Activated CD8-positive, alpha-beta memory T cell treated with anti-CD3 and anti-CD28 coated beads, Interleukin-2, amount 50 U/mL, for 4 hours (primary cell): ENCODE measurements at places on chromosomes 2 and 18.

DNA sequence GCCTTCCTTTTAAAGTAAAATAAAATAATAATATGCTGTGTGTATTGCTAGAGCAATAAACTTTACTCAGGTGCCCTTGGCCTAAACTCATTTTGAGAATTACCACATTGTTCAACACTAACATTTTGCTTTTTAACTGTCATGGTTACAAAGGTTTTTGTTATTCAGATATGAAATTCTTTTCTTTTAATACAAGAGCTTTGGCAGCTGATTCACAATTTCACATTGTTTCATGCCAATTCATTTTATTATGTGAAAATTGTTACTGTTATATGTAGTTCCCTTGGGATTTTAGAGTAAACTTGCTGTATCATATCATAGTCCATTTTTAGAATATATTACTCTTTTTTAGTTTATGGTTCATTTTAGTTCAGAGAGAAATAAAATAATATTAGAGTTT is 65.8 kb upstream of the ZNF804A start:
- DNase-seq: no peak

DNA sequence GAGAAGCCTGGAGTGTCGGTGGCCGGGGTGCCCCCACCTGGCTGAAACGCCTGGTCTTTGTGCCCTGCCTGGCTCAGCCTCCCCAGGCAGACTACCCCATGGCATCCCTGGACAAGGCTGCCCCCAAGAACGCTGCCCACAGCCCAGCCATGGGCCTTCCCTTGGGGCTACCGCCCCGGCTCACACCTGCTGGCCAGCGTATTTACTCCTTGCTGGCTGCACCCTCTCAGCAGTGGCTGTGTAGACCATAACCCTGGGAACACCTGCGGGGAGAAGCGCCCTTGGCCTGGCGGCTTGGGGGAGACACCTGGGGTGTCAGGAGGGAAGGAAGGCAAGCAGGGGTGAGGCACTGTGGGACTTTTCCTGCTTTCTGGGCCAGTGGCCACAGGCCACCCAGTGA is 17.3 kb downstream of the CAPN10 start:
- peak; percentile 14 for DNase-seq

DNA sequence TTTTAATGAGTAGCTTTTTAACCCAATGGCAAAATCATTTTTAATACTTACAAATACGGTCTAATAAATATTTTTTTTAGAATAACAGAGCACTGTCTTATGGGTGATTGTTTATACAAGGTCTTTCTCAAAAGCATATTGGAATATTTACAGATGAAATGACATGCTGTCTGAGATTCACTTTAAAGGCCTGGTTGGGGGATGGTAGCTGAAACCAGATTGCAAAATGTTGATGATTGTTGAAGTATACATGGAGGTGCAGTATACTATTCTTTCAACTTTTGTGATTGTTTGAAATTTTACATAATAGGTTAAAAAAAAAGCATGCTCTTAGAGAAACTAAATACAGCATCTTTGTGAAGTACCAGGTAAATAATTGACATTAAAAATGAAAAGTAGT is 111.2 kb downstream of the FMNL2 start:
- DNase-seq: no peak

DNA sequence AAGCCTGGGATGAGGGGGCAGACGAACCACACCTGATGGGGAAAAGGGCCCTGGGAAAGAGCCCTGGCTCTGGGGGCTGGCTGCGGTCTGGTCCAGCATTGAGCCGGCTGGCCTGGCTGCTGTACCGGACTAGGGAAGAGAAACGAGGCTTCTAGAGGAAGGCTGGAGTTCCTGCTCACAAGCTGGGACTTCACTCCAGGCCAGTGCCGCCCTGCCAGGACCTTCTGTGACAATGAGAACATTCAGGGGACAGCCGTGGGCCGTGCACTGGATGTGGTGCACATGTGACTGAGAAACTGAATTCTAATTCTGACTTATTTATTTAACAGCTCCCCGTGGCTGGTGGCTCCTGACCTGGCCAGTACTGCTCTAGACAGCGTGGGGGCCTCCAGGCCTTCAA is 269.3 kb downstream of the HDAC4 start:
- no peak for DNase-seq
